ENCODE measurements at places on chromosomes 12 and 14.

GRCh38 chr14:50619569-50620141 is 48.5 kb downstream of the SAV1 start:
- DNase-seq: no peak

DNA sequence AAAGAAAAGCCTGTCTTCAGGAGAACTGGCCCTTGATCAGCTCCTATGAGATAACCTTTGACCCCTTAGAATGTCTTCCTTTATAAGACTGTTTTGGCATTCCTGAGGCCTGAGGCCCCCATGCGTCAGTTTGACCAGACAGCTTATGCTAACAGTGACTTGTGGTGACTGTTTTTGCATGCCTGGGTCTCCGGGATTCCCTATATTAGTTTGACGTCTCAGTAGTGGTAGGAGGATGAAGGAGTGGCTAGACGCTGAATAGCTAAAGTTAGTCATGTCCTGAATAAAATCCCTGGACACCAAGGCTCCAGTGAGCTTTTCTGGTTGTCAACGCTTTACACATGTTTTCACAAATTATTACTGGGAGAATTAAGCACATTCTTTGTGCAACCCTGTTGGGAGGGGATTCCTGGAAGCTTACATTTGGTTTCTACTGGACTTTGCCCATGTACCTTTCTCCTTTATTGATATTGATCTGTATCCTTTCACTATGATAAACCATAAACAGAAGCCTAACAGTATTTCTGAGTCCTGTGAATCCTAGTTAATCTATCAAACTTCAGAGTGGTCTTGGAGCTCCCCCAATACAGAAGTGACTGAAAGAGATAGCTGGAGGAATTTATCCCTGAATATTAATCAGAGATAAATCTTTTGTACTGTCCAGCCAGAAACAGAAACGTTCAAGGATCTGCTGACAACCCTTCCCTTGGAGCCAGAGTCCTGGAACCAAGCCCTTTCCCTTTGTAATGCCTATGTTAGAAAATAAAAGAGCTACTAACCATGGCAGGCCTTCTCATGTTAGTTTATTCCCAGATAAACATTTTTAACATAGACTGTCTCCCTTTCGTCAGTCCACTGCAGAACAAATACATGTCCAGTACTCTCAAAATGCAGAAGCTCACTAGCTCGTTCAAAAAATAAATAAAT is 479.2 kb downstream of the RPS29 start:
- no peak for DNase-seq

DNA sequence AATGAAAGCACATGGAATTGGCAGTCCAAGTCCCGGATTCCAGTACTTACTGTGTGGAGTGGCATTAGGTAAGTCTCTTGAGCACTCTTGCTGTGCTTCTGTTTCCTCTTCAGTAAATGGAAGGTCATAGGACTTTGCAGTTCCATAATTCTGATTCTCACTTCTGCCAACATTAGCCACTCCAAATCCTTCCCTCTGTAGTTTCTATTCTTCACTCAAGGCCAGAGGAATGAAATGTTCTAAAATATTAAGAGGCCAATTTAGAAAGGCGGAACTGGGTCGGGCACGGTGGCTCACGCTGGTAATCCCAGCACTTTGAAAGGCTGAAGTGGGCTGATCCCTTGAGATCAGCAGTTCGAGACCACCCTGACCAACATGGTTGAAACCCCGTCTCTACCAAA is 19.8 kb upstream of the SLC5A8 start:
- DNase-seq: no peak

DNA sequence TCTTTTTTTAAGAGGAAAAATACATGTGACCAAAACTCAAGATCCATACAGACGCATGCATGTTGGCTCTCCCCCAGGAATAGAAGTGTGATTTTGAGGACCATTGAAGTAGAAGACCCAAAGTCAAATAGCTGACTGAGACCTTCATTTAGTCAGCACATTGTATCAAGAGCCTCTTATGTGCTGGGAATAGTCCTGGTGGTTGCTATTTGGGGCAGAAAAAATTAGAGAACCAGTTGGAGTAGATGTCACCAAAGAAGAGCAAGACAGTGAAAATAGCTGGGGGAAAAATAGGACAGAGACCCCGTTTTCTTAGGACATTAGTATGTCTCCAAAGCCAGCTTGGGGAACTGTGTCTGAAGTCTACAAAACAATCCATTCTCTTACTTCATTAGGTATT is 93.6 kb downstream of the PELI2 start:
- no peak for DNase-seq

GRCh38 chr14:47262801-47263200 is 412.6 kb downstream of the MDGA2 start:
- no peak for DNase-seq

GRCh38 chr14:103773521-103773920 is 57.9 kb downstream of the ZFYVE21 start:
- no peak for DNase-seq

GRCh38 chr14:84006643-84007155 is 1523.2 kb upstream of the FLRT2 start:
- DNase-seq: no peak

DNA sequence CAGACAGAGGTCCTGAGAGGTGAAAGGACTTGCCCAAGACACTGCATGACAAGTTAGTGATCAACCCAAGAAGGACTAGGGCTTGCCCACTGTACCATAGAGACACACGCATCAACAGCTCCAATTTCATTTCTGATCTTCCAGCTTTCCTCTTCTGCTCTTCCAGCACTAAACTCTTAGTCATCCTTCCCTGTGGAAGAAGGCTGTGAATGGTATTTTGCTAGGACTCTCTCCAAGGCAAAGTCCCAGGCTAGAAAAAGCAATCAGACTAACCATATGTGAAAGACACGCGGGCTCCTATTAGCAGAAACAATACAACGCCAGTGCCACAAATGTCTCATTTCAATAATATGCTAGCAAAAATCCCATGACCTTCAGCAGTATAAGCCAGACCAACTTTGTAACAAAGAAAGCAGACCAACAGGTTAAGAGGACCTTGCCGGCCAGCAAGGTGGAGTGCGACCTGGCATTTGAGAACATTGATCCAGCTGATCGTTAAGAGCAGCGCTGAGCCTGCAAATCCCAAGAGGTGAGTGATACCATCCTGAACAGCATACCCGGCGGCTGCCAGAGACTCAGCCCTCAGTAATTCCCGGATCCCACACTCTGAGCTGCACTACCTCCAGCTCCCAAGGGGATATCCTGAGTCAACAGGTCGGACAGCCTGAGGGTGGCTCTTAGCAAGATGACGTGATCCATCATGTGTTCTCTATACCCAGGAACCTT is 132.5 kb downstream of the FOXN3 start:
- DNase-seq: no peak
